Activated naive CD8-positive, alpha-beta T cell treated with anti-CD3 and anti-CD28 coated beads, Interleukin-2, amount 10 ng/mL, durations not matched to agents 7 days and 5 days (primary cell): ENCODE measurements at places on chromosomes 13 and 19. TPM values are rescaled to one million over a fixed set of nuclear protein-coding genes. Genes with fewer than 3 reads are reported as not detected.

Gene PNMA8B
- total RNA-seq: 0.22 TPM

Gene ADAT3
- total RNA-seq: 9.3 TPM

Gene DCT
- total RNA-seq: 0.26 TPM

Gene SMAD9
- not detected for total RNA-seq

Gene SHISA7
- total RNA-seq: not detected

Gene IZUMO2
- total RNA-seq: not detected
